Stimulated activated CD8-positive, alpha-beta memory T cell treated with anti-CD3 and anti-CD28 coated beads, Interleukin-12 subunit alpha, Interleukin-12 subunit beta, amount 100 ng/mL, for 1 hour (primary cell): ENCODE measurements at places on chromosomes 4 and X.

DNA sequence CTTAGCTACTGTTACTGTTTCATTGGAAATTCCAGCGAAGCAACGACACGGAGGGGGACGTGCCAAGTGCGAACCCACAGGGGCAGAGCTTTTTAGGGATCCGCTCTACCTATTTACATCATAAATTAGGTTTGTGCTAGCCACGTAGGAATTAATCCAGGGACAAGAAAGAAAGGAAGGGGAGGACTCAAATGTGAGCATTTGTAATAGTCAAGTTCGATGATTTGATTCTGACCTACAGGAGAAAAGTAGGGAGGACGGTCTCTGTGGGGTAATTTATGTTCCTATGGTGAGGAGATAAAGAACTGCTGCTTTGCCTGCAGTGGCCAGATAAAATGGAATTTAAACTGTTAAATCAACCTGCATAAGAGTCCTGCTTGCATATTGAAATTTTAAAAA lies 1.7 kb downstream of the INTS6L start:
- no peak for DNase-seq

GRCh38 chrX:21632027-21632426 lies 26.1 kb downstream of the KLHL34 start:
- DNase-seq: no peak

- no peak for DNase-seq
These were observed 26.8 kb downstream of the C4orf50 start for GRCh38 chr4:5991405-5991804.

DNA sequence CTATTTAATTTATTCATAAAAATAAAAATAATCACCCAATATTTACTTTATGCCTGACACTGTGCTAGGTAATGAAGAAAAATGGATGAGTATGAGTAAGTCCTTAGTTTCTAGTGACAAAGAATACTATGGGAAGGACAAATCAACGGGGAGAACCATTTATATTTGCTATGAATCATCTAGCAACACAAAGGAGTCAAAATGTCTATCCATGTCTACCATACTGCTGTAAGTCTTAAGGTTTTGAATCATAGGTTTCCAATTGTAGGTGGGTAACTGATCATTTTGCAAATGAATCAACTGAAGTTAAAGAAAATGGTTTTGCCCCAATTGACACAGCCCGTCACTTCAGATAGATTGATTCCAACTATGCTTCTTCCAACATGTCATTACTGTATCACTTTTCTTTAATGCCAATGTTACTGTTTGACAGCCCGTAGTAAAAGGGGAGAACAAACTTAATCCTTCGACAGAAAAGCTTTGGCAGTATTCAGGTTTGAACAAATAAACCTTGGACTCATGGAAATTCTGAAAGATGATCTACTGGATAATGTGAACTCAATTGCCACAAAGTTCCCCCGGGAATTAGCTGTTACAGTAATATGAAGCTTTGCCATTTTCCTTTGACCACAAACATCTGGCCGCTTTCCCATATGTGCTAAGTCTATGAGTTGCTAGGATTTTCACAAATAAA lies 3.2 kb downstream of the TDO2 start:
- no peak for DNase-seq

GRCh38 chr4:168573870-168574269 lies 77.0 kb downstream of the PALLD start:
- no peak for DNase-seq
